ENCODE measurements at places on chromosomes 2 and 18.

GRCh38 chr2:114709936-114710850, 267.8 kb downstream of the DPP10 start:
- DNase-seq = no peak

GRCh38 chr2:1287427-1287826, 125.8 kb upstream of the TPO start:
- no peak for DNase-seq

- no peak for DNase-seq
Measured at GRCh38 chr2:69223759-69224511, 163.1 kb downstream of the GFPT1 start.

DNA sequence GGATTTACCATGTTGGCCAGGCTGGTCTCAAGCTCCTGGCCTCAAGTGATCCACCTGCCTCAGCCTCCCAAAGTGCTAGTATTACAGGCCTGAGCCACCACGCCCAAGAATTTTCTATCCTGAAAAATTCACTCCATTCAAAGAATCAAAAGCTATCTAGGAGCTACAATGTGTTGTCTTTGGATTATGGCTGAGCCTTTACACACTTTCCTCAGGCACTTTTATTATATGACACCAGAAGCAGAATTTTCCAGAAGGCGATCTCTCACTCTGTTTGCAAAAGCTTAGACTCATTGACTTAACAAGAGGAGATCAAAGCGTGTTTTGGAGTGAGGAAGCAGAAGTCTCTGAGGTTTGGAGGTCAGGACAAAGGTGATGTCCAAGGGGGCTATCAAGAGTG, 3.6 kb downstream of the FAM124B start:
- no peak for DNase-seq

GRCh38 chr2:109529532-109530449, 84.0 kb downstream of the SEPTIN10 start:
- no peak for DNase-seq

DNA sequence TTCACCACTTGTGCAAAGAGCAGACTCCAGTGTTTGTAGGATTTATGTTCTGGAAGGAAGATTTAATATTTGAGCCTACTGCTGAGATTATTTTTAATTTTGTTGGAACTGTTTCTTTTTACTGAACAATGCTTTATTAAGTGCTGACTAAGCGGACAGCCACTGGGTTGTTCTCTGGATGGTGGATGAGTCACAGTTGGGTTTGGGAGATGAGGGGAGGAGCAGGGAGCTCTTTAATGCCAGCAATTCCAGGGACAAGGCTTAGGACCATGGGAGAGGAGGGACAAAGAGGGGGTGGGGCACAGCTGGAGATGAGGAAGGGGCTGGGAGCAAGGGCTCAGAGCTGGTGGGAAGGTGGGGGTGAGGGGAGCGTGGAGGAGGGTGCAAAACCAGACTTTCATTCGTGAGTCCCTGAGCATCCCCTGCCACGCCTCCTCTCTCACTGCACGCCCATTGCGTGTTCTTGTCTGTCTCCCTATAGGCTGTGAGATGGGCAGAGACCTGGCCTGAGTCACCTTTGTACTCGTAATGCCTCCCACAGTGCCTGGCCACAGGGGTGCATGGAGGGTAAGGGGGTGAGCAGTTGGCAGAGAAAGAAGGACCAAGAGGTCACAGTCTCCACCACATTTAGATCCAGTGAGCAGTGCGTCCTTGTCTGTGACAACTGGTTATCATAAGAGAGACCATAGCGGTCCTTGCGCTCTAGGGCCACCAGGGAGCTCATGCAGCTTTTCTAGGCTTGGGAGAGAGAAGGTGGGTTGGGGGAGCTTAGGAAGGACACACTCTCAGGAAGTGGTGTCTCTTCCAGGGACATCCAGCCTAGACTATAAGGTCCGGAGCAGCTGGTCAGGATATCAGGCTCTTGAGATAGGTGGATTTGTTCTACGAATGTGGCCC, 18.4 kb downstream of the SLC4A3 start:
- DNase-seq = peak; percentile 68

DNA sequence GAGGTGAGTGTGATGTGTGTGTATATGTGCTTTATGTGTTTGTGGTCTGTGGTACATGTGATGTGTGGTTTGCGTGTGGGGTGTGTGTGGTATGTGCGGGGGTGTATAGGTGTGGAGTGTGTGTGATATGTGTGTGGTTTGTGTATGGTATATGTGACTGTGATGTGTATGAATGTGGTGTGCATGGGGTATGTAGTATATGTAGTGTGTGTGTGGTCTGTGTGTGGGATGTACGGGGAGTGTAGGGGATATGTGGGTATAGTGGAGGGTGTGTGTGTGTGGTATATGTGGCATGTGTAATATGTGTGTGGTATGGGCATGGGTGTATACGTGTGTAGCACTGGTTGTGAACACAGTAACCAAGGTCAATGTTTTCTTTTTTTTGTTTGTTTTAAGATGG, 87.4 kb downstream of the ZNF385B start:
- DNase-seq = no peak

DNA sequence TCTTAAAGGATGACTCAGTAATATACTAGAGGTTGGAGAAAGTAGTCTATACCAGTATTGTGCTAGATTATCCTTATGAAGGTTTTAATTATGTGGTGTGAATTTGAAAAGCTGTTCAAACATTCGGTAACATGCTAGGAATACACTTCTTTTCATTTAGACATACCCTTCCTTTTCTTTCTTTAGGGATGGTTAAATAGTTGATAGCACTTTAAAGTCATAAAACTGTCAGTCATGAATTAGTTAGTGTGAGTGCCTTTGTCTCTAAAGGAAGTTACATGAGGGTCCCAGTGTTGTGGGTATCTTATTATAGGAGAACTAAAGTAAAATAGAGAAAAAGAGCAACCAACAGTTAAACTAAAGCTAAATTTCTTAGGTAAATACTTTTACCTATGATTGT, 149.3 kb downstream of the CSRNP3 start:
- DNase-seq = no peak

DNA sequence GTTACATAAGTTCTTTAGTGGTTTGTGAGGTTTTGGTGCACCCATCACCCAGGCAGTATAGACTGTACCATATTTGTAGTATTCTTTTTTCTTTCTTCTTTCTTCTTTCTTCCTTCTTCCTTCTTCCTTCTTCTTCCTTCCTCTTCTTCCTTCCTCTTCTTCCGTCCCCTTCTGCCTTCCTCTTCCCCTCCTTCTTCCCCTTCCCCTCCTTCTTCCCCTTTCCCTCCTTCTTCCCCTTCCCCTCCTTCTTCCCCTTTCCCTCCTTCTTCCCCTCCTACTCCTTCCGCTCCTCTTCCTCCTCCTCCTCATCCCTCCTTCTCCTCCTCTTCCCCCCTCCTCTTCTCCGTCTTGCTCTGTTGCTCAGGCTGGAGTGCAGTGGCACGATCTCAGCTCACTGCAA, 41.6 kb downstream of the CAB39 start:
- no peak for DNase-seq

DNA sequence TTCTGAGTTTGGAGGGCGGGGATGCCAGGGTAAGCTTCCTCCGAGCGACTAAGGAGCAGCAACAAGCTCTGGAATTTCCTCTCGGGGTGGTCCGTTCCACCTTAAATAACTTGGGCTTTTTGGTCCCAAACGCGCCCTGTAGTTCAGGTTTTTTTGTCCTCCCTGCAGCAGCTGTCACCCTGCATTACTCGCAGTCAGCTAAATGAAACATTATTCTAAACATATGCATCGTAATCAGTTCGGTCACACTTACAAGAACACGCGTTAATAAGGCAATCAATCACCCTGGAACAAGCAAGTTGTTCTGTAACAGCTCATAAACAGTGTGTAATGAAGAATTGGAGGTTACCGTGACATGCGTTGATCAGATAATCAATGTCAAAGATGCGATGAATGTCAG, 8.3 kb downstream of the EVX2 start:
- no peak for DNase-seq

DNA sequence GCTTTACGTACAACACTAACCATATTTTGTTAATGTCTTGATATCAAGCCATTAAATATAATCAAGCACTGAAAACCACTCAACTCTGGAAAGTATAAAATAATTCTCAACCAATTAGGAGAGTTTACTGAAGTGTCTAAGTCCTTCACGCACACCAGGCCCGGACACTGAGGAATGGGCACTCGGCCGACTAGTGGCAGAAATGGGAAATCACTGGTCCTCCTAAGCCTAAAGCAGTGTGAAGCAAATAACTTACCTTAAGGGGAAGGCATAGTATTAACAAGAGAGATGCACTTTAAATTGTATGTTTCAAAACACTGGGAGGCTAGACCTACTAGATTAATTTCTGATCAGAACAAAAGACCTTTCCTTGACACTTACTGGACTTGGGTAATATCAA, 45.7 kb downstream of the FAM210A start:
- no peak for DNase-seq

DNA sequence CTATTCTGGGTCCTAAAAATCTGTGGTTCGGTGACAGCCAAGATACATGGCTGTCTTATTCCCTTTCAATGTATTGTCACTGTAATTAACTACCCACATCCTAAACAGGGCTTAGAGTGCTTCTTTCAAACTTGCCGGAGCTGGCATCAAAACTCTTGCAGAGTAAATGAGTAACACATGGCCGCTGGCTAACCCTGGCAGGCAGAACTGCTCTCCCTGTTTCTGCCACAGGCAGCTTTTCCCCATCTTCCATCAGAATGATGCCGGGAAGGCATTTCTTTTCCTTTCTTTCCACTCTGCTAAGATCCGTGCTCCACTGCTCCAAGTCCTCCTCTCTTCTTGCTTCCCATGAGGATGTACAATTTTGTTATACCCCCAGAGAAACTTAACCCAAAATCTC, 54.8 kb upstream of the PTPRM start:
- peak; percentile 27 for DNase-seq

DNA sequence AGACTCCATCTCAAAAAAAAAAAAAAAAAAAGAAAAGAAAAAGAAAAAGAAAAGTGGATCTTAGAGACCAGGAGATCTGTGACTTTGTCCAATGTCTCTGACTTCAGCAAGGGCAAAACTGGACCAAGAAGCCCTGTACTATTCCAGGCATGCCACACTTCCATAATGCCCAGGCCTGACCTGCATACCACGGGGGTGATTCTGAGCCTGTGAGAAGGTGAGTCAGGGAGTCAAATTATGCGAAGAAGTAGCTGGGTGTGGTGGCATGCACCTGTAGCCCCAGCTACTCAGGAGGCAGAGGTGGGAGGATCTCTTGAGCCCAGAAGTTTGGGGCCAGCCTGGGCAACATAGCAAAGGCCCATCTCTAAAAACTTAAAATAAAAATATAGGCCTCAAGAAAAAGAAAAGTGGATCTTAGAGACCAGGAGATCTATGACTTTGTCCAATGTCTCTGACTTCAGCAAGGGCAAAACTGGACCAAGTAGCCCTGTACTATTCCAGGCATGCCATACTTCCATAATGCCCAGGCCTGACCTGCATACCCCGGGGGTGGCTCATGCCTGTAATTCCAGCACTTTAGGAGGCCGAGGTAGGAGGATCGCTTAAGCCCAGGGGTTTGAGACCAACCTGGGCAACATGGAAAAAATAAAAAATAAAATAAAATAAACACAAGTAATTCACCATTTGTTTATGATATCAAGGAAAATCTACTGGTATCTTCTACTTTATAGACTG, 12.2 kb upstream of the PUM2 start:
- DNase-seq = peak; percentile 66

DNA sequence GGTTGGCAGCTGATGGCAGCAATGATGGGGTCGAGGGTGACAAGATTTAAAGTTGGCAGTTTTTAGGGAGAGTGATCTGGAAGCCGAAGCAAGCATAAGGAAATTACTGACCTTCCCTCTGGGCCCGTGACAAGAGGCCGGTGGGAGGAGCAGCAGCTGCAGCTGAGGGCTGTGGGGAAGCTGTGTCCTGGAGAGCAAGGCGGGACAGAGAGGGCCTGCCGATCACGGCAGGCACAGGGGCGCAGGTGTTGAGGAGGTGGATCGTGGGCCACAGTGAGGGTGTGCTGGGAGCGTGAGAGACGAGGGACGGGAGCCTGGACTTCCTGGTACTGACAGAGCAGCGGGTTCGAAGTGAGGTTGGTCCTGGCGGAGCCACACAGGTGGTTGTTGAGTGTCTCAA, 31.0 kb downstream of the TRAF3IP1 start:
- DNase-seq = no peak

DNA sequence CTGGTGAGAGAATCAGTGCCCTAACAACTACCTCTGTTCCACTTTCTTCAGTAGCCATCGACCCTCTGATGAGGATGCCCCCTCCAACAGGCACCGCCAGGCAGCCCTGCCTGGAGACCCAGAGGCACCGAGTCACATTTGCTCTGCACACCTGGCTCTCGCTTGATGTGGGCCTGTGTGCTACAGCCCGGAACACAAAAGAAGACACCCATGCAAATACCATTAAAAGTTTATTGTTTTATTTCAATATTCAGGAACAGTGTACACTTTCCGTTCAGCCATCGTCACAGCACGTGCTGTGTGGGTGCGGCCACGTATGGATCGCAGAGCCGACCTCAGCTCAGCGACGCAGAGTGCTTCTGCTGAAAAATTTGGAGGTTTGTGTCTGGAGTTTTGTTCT, 154.0 kb downstream of the MBP start:
- DNase-seq = no peak

DNA sequence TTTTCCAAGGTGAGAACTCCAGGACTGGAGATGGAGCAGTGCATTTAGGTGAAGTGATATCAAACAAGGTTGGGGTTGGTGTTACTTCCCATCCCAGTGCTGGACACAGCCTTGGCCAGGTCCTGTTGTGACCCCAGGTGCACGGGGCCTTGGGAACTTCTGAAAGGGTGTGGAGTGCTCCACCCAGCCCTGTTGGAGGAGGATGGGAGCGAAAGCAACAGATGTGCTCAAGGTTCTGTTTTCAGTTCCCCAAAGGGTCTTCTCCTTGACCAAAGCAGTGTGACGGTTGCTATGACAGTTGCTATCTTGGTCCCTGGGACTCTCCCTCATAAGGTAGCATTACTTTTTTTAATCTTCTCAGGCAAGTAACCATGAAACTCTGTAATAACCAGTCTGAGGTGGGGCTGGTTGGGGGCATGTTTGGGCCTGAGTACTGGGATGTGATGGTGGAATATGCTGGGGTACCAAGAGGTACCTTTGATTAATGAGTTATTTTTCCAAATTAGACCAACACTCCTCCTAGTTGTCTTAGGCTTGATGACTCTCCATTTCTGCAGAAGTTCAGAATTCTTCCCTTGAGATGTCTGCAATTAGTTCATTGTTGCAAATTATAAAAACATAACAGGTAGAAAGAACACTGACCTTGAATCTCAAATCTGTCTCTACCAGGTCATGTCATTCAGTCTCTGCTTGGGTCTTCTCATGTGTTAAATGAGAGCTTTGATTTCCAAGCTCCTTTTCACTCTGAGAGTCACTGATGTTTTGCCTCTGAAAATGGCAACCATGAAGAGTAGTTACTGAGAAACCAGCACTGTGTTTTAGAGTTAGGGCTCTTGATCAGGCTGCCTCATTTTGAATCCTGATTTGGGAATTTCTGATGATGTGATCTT, 154.5 kb downstream of the RPIA start:
- DNase-seq = no peak

- peak; percentile 77 for DNase-seq
Measured at GRCh38 chr2:20224716-20225293, at the start of gene SDC1. Gene SDC1 (minus strand): TSS chr2:20225130. CDS start chr2:20224867, 263 bp downstream.

Data from mammary epithelial cell (primary cell).